ENCODE measurements at places on chromosomes 7 and 10.
A peak's percentile ranks its signal among the peaks of the same experiment; 100 is the strongest.

GRCh38 chr7:5773661-5774086 lies 7.8 kb downstream of the RNF216 start:
- peak; percentile 59 for DNase-seq

GRCh38 chr10:79241629-79241989 lies 105.7 kb upstream of the PPIF start:
- no peak for DNase-seq

DNA sequence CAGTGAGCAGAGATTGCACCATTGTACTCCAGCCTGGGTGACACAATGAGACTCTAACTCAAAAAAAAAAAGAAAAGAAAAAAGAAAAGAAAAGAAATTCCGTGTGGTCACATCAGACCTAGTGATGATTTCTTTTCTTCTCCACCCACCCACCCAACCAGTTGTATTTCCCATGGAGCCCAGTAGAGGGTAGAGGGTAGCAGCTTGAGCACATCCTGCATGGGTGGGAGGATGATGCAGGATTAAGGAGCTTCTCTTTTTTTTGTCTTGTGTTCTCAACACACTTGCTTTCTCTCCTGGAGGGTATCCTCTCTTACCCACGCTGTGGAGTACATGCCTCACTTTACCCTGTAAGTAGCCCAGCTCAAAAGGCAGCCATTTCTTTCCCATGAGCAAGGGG lies 118.6 kb upstream of the CARD11 start:
- DNase-seq, result no peak

- no peak for DNase-seq
Observed at GRCh38 chr10:118977022-118977599, 52.4 kb upstream of the NANOS1 start.

DNA sequence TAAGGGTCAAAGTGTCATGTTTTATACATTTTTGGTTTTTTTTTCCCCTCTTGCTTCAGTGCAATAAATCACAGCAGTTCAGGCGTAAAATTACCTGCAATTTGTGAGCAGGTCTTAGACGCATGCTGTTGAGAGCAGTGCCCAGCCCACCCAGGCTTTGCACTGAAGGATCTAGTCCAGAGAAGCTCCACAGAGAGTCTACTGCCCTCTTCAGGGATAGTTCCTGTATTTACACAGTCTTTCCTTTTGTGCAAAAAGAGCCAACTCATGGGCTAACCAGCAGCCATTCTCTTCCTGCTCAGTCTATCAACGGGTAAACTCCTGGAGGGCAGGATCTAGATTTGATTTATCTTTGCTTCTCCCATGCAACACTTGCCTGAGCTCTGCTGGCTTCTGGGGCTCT lies 82.2 kb upstream of the NAMPT start:
- no peak for DNase-seq

DNA sequence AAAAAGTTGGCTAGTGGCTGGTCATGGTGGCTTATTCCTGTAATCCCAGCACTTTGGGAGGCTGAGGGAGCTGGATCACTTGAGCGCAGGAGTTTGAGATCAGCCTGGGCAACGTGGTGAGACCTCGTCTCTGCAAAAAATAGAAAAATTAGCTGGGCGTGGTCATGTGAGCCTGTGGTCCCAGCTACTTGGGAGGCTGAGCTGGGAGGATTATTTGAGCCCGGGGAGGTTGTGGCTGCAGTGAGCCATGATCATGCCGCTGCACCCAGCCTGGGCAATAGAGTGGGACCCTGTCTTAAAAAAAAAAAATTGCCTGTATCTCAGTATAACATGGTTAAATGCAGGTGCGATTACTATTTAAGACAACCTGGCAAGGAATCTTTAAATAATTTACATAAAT lies 61.0 kb downstream of the ADD3 start:
- DNase-seq, result peak; percentile 36

DNA sequence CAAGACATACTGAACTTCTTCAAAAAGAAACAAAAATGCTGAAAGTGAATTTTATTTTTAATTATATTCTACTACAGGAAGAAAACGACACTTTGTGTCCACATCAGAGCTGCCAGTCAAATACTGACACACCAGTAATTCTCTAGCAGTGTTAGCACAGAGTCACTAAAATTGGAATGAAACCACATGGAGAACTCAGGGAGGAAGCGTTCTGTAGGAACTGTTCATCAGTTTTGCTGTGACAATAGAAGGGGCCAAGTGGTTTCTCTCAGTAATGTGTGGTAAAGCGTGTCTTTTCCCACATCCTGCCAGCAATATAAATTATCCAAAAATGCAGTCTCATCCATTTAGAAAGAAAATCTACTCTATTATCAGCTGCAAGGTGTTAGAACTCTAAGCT lies 683.3 kb downstream of the GRM8 start:
- no peak for DNase-seq

DNA sequence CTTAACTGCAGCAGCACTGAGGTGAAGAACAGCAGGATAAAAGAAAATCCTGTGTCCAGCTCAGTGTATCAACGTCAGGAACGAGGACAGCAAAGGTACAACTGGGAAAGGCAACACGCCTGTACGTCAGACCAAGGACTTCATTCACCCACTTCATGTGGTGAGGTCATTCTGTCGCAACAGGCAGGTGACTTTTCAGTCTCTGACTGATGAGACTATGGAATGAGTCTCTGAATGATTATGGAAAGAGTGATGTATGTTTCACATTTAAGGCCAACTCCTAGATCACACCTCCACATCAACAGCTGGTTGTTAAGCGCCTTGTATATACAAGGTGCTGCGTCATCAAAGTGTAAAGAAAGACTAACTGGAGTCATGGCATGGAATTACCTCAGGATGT lies 297.6 kb upstream of the SP8 start:
- no peak for DNase-seq

DNA sequence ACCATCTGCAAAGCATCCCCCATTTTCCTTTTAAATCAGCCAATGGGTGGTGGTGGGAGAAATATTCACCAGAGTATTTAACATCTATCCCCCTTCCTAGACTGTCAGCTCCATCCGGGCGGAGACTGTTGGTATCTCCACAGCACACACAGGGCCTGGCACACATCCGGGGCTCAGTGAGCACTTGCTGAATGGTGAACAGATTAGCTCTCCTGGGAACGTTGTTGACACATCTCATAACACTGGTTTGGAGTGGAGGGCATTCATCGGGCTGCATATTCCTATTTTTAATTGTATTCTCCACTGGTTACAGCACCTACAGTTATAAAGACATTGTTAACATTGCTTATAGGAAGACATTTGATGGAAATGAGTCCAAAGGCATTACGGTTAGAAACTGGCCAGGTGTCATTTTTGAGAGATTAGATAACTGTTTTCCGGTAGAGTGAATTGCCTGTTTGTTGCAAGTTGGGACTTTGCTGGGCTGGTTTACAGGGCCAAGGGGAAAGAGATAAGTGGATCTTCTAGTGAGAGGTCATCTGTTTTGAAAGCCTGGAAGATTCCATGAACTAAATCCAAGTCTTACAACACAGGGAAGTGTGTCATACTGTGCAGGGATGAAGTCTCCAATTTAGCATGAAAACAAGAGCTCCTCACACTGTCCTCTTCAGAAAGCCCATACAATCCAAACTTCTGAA lies 101.8 kb downstream of the EGFR start:
- DNase-seq, result no peak

GRCh38 chr7:150668472-150668911 lies 17.0 kb upstream of the GIMAP2 start:
- DNase-seq, result peak; percentile 87

- no peak for DNase-seq
Observed at GRCh38 chr10:132550366-132551092, 12.9 kb downstream of the INPP5A start.

DNA sequence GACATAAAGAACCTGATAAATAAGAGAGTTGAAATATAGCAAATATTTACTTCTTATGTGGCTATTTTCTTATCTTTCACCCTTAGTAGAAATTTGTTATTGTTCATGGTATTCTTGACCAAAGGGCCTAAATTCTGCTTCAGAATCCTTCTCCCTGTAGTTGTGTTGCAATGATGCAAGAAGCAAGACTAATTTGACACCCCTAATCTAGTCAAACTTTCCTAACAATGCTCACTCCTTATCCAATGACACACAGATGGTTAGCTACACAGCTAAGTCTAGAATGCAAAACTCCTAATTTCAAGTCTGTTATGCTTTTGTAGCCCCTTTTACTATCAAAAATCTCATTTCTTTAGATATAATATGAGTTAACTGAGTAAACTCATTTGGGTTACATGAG lies 56.1 kb downstream of the TWIST1 start:
- no peak for DNase-seq

- DNase-seq, result no peak
Observed at GRCh38 chr7:1947586-1948217, 277.6 kb downstream of the ELFN1 start.

- DNase-seq, result no peak
Observed at GRCh38 chr10:101261702-101262101, 32.4 kb upstream of the LBX1 start.

GRCh38 chr7:115582956-115583355 lies 447.6 kb downstream of the TFEC start:
- no peak for DNase-seq

- DNase-seq, result no peak
Observed at GRCh38 chr10:75466001-75466400, 34.6 kb downstream of the LRMDA start.

DNA sequence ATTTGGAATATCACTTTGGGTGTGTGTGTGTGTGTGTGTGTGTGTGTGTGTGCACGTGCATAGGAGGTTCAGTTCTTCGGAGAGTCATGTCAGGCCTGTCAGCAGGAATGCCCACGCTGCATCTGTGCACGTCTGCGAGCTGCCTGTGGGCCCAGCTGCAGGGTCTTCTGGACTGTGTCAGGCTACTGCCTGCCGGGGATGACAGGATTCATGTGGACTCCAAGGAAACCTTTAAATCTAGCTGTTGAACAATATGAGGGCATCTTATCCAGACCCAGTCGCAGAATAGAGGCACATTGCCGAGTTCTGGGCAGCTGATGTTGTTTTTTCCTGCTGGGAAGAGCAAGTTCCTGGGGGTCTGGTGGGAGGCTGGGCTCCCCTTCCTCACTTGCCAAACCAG lies 19.0 kb downstream of the AQP1 start:
- no peak for DNase-seq

DNA sequence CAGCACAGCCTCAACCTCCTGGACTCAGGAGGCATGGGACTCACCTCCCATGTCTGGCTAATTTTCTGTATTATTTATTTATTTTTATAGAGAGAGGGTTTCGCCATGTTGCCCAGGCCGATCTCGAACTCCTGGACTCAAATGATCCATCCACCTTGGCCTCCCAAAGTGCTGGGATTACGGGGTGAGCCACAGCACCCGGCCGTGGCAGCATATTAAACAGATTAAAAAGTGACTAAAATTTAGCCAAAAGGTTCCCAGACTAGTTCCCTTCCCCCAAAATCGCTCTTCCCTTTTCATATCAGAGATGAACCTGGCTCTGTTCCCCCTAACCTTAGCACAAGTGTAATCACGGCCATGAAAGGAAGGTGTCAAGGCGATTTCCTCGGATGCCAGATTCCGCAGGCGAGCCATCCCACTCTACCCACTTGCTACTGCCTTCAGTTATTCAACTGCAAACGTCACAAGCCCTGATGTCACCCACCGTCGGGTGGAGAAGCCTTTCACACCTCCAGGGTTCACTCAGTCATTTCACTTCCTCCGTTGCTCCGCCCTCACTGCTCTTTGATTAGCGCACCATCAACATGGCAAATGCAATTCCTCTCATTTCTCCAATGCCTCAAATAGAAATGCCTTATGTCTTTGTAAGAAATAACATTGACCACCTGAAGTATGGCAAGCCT lies 104.7 kb upstream of the RHEB start:
- no peak for DNase-seq

- DNase-seq, result no peak
Observed at GRCh38 chr10:83934641-83935338, 204.5 kb upstream of the GHITM start.

- DNase-seq, result peak; percentile 21
Observed at GRCh38 chr7:818031-818699, 14.1 kb upstream of the SUN1 start.

DNA sequence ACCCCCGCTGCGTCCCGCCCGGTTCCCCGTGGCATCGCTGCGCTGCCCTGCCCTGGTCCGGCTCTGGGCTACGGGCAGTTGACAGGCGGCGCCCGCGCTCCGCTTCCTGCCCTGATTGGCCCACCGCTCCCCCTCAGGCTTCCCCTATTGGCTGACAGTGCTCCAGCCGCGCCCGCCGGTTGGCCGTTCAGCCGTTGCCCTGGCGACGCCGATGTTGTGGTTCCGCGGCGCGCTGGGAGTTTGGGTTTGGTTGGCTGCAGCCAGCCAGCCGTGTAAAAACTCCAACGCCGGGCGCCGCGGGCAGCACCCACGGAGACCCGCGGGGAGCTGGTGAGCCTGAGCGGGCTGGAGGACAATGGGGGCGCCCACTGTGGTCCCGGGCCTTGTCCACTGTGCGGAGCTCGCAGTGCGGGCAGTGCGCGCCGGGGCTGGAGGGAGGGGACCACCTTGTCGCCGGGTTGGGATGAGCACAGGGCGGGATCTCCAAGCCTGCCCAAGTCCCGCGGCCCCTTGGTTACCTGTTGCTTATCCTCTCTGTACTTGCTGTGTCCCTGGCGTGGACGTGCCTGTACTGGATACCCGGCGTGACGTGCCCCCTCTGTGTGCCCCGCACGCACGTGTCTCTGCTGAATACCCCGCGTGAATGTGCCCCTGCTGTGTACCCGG lies at the start of gene C7orf57:
C7orf57 (plus strand) TSS at position 243 of the 666 bp plus-strand sequence. CDS start 766 bp downstream, outside the sequence.
- peak; percentile 86 for DNase-seq

- no peak for DNase-seq
Observed at GRCh38 chr7:42774436-42774835, 137.4 kb downstream of the C7orf25 start.

DNA sequence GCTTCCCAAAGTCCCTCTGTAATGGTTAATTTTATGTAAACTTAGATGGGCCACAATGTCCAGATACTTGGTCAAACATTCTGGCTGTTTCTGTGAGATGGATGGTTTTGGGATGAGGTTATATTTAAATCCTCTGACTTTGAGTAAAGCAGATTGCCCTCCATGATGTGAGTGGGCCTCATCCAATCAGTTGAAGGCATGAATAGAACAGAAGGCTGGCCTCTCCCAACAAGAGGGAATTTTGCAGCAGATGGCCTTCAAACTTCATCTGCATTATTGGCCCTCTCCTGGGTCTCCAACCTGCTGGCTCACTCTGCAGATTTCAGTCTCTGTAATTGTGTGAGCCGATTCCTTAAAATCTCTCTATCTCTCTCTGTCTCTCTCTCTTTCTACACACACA lies 362.3 kb downstream of the GRID1 start:
- DNase-seq, result no peak

DNA sequence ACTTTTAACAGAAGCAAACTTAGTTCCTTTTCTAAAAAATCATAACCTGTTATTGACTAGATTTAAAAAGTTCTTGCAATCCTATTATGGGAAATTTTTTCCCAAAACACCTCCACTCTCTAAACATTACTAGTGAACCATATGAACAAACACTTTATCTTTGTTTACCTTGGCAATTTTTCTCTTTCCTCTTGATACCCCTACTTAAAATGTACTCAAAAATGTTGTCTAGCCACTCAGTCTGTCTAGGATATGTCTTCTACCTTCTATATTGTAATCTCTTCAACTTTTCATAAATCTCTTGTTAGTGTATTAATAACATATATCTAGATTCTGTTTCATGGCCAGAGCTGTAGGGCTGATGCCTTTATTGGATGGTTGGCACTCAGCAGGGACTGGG lies 630.0 kb upstream of the GRM3 start:
- DNase-seq, result no peak

Measured in activated CD4-positive, alpha-beta T cell treated with anti-CD3 and anti-CD28 coated beads, Interleukin-2, amount 50 U/mL, for 16 hours (primary cell).